HAP-1 (cell line): ENCODE measurements at places on chromosomes 3 and 15.
A peak's percentile ranks its signal among the peaks of the same experiment; 100 is the strongest.

GRCh38 chr3:150867434-150867833 lies 37.8 kb downstream of the MINDY4B start:
- DNase-seq: no peak

GRCh38 chr3:50607271-50608091 lies 4.1 kb downstream of the CISH start:
- DNase-seq: no peak

DNA sequence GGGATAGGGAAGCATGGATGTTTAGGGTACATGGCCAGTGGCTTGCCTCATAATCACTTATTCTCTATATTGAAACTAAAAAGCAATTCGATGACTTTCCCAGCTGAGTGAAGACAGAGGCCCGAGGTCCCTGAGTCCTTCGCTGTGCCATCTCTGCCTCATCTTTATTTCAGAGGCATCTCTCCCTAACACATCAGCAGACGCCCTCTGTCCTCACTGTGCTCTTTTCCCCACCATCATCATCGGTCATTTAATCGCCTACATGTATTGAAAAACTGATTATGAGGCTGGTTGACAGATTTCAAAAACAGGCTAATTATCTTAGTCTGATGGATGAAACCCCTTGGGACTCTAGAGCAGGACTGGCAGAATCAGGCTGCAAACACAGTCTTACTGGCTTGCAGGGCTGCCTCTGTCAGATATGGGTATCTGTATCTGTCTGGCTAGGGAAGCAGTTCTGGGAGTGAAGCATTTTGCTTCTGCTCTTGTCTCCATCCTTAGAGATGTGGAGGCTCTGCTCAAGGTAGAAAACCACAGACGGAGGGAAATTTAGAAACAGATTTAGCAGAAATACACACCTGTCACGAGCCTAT lies 291.0 kb upstream of the CHRM5 start:
- no peak for DNase-seq

GRCh38 chr3:146953511-146953981 lies 348.4 kb upstream of the PLSCR5 start:
- DNase-seq: no peak

DNA sequence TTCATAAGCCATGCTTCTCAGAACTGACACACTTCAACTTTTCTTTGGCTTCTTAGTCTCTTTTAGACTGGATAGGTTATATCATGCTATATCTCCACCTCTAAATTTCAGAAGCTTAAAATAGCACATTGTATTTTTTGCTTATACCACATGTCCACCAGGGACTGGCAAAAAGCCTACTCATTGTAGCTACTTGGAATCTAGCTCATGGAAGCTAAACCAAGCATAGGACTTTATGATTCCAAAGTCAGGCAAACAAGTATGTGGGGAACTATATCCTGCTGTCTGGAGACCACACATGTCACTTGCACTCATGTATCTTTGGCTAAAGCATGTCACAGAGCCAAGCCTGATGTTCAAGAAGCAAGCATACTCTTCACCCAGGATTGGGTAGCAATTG lies 245.0 kb upstream of the RASGRP1 start:
- no peak for DNase-seq

DNA sequence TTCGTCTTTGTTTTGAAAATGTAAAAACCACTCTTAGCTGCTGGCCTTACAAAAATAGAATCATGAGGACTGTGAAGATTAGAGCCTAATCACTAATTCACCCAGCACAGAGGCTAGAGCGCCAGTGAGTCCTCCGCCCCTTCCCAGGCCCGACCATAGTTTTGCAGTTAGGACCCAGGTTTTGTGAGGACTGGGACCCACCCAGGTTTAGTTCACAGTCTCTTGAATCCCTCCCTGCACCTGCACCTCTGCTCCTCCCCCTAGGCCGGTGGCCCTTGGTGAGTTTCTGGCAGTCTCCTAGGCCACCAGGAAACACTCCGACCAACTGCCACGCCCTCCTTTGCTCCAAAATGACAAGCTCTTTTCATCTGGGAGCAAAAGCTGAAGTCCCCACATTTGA lies 136.0 kb upstream of the CCDC54 start:
- DNase-seq: peak; percentile 73

DNA sequence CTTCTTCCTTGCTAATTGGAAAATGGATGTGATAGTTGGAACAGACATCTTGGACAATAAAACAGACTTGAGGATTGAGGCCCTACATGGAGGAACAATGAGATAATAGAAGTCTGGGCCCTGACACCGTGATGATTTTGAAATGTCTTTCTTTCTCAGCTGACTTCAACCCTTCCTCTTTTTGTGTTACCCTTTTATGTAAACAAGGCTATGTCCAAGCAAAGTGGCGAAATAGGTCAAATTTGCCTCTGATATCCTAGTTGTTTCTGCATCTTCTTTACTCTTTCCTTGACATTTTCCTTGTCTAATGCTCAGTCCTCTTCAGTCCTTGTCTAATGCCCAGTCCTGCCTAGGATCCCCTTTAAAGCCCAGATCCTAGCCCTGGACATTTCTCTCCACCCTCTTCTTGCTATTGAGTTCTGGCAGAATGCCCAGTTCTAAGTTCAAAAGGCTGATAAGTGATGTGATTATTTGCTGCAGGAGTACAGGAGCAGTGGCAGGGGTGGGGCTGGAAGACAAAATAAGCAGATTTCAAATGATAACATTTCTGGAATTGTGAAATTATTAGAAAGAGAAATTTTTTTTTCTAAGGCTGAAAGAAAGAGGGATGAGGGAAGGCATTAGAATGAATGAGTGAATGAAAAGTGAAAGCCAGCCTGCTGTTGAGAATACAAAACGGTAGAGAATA lies 6.5 kb upstream of the VPS8 start:
- DNase-seq: peak; percentile 23

GRCh38 chr15:87604857-87605446 lies 651.6 kb downstream of the NTRK3 start:
- DNase-seq: peak; percentile 29

- DNase-seq: no peak
These were observed 42.2 kb downstream of the ILDR1 start for GRCh38 chr3:121979734-121980449.

DNA sequence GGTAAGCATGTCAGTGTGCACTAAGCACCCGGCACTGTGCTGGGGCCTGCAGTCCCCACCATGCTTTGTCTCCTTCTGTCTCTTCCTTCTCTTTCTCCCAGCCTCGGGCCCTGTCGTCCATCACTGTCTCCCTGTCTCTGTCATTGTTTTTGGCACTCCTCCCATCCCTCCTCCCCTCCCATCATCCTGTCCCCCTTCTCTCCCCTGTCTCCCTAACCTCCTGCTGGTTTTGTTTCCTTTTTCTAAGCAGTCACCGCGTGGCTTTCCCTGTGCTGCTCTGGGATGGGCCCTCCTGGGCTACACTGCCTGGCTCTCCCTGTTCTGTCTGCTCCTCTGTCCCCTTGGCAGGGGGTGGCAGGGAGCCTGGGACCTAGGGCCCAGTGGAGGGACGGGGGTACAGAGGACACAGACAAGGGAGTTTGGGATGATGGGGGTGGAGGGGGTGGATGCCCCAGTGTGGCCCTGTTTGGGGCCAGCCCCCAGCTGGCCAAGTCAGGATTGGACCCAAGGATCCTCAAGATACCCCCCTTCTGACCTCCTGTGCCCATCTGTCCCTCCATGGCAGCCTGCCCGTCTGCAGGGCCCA lies 5.7 kb downstream of the CHST13 start:
- DNase-seq: no peak

DNA sequence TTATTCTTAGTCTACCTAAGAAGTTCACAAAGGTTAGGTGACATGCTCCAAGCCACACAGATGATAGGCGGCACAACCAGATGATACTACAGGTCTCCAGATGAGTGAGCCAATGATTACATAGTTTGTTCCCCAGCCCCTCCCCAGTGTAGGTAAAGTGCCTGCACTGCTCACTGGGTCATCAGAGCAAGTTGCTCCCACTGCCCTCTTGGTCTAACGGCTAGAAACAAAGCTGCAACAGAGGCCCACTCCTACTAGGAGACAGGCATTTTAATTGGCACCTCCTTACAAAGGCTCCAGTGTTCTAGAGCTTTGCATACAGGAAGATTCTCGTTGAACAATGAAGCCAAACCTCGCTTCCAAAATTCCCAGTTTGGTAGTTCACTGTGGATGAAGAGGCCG lies 47.3 kb downstream of the TMEM44 start:
- DNase-seq: no peak

DNA sequence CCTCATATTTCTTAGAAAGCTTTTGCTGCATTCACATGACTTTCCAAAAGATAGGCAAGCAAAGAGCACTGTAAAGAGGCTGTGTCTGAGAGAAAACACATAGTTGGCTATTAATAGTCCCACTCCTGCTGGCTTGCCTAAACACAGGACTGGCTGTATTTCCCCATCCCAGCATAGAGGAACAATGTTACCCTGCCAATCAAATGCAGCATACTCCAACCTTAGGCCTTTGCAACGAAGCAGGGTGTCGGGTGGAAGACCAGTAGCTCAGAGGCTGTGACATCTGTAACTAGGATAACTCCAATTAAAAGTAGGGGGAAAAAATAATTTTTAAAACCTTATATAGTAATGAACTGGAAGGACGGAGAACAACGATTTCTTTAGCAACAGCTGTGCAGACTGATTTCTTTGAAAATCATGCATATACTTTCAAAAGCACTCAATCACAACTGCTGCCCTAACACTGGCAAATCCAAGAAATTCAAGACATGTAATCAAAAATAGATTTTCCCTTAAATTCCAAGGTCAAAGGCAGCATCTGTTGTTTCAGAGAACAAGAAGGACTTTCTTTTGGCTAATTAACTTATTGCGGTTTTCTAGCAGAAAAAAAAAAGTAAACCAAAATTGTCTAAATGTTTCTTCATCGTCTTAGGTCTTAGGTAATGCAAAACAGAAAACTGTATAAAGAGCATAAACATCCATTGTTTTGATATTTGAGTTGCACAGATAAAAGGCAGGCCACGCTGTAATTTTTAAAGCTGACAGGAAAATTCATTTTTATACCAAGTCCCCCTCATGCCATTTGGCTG lies 139.3 kb downstream of the TNIK start:
- DNase-seq: no peak

GRCh38 chr3:50078622-50079021 lies 10.1 kb upstream of the RBM5 start:
- no peak for DNase-seq

DNA sequence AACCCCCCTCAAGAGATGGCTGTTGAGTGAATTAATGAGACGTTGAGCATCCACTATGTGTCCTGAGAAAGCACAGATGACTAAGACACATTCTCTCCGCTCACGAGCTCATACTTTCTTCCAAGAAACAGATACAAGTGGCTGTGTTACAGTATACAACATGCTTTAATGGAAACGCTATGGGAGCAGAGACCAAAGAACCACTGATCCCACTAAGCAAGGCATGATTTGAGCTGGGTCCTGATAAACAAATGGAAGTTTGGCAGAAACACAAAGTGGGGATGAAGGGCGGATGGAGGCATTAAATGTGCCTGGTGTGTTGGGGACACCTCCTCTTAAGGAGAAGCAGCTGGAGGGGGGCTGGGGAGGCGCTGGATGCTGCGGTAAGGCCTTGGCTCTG lies 129.4 kb downstream of the UACA start:
- DNase-seq: no peak

DNA sequence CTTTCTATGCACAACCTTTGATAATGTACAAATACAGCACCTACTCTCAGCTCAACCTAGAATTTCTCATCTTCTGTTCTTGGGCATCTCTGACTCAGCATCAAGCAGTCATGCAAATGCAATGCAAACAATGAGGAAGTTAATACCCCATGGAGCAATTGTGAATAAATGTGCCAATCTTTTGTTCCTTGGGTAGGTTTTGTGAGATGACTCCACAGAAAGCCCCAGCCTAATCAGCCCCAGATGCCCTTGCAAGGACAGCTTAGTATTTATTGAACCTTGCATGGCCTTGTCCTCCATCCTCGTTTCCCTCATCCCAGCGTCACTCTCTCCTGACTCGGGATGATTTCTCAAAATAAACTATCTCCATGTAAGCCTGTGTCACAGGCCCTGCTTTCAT lies 494.7 kb upstream of the NECTIN3 start:
- peak; percentile 87 for DNase-seq

DNA sequence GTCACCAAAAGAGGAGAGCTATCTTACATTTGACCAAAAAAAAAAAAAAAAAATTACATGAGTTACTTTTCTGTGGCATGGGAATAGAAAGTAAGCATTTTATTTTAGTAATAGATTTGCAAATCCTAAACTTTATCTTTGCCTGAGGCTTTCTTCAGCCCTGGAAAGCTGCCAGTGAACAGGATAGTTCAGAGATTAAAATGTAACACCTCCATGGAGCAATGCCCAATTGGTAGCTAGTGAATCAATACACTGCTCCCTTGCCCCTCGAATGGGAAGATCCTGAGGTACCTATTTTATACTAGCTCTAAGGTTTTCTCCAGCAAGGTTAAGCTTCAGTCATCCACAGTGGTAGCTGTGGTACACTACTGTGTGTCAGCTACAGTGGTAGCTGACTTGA lies 867.1 kb downstream of the NAALADL2 start:
- peak; percentile 30 for DNase-seq

- no peak for DNase-seq
These were observed 32.7 kb downstream of the TRANK1 start for GRCh38 chr3:36911990-36912804.

DNA sequence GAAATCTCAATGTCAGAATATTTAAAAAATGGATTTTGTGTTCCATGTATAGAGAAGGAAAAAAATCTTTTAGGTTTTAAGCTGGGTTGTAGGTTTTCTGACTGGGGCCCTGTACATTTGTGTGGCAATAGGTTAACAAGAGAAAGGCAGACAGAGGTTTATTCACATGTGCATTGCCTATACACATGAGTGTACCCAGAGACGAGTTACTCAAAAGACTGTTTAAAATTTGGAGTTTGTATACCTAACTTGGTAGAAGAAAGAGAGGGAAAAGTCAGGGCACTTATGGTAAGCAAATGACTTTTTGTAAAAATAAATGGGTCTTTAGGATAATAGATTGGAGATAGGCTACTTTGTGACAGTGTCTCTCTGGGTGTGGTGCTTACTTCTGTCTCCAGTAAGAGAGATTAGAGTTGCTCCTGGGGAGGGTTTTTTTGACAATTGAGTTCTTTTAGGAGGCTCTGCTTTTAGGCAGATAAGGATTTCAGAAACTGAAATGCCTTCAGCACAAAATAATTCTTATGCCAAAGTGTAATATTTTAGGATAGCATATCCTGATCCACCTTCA lies 225.2 kb downstream of the TCF12 start:
- DNase-seq: no peak

- DNase-seq: peak; percentile 67
These were observed 7.8 kb downstream of the EIF1B start for GRCh38 chr3:40317061-40317855.
